Skeletal muscle cell (primary cell): ENCODE measurements at places on chromosomes 13 and 19.

DNA sequence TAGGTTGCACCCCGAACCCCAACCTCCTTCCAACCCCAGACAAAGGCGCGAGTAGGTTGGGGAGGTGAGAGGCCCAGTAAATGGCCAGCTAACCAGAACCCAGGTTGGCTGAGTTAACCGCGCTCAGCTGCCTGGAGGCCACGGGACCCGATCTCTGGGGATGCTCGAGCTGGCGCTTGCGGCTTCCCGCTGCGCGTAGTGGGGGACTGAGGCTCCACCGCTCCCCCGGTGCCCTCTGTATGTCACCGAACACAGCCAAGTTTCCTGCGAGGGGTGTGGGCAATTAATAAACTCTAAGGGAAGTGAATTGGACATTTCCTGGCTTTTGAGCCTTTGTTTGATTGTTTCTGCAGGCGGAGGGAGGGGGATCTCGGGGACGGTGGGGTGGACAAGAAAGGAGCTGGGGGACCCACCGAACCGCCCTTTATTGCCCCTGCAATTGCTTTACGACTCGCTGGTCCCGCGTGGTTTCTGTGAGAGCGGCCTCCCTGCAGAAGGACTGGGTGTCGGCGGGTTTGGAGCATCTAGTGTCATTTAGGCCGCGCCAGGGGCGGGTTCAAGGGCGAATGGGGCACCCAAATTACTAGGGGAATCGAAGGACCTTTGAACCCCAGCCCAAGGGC, 3.5 kb upstream of the ZIC5 start:
- DNase-seq, result no peak

GRCh38 chr19:11422163-11423065, 3.3 kb upstream of the RGL3 start:
- DNase-seq, result no peak

DNA sequence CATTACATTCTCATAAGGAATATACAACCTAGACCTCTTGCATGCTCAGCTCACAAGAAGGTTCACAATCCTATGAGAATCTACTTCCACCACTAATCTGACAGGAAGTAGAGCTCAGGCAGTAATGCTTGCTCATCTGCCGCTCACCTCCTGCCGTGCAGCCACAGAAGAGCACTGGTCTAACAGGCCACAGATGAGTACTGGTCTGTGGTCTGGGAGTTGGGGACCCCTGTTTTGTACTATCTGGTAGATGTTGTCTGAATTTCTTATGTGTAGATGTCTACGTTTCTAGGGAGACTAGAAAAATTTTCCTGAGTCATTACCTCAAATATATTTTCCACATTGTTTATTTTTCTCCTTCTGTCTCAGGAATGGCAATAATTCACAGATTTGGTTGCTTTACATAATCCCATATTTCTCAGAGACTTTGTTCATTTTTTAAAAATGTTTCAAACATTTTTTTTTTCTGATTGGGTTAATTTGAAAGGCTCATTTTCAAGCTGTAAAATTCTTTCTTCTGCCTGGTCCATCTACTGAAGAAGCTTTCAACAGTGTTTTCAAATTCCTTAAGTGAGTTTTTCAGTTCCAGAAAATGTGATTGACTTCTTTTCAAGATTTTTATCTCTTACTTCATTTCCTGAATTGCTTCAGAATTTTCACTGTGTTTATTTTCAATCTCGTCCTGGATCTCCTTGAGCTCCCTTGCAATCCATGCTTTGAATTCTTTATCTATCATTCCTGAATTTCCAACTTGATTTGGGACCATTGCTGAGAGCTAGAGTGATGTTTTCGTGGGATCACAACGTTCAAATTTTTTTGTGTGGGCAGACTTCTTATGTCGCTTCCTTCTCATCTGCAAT, 1322.2 kb downstream of the PCDH9 start:
- no peak for DNase-seq

- DNase-seq, result no peak
These were observed 314.9 kb downstream of the COG6 start for GRCh38 chr13:39970177-39970846.

- peak; percentile 66 for DNase-seq
These were observed 12.6 kb upstream of the ZNF414 start for GRCh38 chr19:8526345-8527091.

DNA sequence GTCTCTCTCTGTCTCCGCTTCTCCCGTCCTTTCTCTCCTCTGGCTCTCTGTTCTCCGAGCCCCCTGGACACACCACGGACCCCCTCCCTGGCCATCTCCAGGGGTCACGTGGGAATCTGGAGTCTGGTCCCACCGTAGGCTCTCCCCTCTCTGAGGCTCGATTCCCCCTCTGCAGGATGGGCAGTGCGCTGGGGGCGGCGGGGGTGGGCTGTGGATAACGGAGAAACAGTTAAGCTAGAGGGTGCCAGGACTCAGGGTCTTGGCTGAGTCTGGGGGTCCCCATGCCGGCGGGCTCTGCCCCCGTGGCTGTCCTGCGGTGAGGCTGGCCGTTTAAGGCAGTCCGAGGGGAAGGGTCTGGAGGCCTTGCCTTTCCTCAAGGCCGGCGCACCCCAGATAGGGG, 462 bp upstream of the MEIS3 start:
- no peak for DNase-seq

- DNase-seq, result no peak
These were observed 79.5 kb downstream of the KCNRG start for GRCh38 chr13:50094615-50095293.

GRCh38 chr19:47699360-47699917, 13.8 kb upstream of the EHD2 start:
- no peak for DNase-seq

- DNase-seq, result no peak
These were observed 57.6 kb downstream of the RCBTB2 start for GRCh38 chr13:48475230-48475629.

GRCh38 chr19:46732172-46732938, 13.5 kb upstream of the FKRP start:
- no peak for DNase-seq

DNA sequence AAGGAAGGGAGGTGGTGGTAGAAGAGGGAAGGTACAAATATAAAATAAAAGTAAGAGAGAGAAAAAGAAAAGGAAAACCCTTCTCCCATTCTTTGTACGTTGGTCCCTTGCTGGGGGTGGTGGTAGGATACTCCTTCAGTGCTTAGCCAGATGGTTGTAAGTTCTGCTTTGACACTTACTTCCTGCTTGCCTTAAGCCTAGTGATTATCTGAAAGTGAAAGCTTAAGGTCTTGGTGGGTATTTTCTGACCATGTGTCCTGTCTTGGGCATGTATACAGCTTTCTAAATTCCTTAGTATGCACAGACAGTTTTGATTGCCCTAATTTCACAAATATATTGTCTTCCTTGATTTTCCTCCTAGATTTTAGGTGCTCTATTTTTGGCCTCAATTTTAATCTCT, 314.8 kb downstream of the PCDH17 start:
- DNase-seq, result no peak

GRCh38 chr19:51131780-51132680, 7.3 kb downstream of the SIGLEC9 start:
- DNase-seq, result no peak

DNA sequence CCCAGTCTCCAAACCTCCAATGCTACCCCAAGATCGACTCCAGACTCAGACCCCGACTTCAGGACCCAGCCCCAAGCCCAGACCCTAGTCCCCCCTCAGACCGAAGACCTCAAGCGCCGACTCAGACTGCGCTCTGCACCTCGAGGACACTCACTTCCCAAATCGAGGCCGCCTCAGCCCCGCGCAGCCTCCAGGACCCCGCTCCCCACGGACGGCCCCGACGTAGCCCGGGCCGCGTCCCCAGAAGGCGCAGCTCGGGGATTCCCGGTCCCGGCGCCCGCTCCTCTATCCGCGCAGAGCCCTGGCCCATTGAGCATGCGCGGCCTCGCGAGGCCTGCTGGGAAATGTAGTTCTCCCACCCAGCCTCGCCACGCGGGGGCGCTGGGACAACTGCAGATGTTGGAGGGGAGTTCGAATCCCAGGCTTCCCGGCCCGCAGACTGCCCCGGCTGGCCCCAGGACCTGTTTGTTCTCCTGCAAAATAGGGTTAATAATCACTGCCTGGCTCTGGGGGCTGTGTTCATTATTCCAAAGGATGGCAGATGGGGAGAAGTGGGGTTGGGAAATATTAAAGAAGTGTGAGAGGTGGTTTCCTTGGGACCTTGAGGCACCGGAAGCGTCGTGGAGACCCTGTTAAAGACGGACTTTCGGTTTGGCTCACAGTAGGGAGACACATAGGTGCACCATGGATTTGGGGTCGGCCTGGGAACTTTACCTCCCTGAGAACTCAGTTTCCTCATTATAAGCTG, at the start of gene APBA3:
TSS of gene APBA3 (minus strand) at position 311 of the 748 bp plus-strand sequence. CDS start 1,428 bp downstream, outside the sequence.
- DNase-seq, result peak; percentile 46

- no peak for DNase-seq
These were observed 1081.9 kb downstream of the SLITRK1 start for GRCh38 chr13:82800391-82800790.

DNA sequence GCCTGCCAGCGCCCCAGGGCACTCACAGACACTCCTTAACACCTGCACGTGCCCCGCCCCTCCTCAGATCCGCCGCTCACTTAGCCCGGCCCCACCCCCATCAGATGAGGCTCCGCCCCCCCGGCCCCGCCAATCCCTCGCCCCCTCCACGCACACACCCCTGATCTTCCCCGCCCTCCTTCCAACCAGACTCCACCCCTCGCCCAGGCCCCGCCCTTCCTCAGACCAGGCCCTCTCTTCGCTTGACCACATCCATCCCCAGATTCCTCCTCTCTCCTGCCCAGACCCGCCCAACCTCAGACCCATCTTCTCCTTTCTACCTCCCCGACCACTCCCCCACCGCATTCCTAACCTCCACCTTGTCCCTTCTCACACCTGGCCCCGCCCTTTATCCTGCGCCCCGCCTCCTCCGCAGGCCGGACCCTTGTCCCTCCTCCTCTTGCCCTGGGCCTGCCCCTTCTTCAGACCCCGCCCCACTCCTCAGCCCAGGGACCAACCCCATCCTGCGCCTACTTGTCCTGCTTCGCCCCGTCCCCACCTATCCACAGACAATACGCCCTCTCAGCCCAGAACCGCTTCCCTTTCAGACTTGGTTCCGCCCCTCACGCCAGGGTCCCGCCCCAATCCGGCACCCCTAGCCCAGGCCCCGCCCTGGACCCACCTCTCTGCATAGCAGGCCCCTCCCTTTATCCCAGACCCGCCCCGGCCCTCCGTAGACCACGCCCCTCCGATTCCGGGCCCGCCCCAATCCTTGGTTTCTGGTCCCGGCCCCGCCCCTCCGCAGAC, 452 bp upstream of the KLHL26 start:
- DNase-seq, result peak; percentile 77

DNA sequence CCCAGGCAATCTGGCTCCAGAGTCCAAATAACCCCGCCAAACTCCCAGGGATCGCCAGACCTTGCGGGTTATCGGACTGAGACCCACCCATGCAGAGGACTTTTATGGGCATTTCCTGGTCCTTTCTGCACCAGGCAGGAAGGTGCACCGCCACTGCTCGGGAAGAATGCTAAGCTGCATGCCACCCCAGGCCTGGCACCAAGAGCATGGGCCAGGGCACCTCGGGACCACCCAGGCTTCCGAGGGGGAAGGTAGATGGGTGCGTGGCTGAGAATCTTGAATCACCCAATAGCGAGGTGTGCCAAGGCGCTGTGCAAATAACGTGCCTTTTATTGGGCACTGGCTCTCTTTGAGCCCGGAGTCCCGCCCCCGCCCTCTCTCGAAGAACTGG, 422 bp upstream of the ZNF575 start:
- DNase-seq, result no peak

- DNase-seq, result no peak
These were observed 357.2 kb upstream of the ZNF507 start for GRCh38 chr19:31988256-31988655.

DNA sequence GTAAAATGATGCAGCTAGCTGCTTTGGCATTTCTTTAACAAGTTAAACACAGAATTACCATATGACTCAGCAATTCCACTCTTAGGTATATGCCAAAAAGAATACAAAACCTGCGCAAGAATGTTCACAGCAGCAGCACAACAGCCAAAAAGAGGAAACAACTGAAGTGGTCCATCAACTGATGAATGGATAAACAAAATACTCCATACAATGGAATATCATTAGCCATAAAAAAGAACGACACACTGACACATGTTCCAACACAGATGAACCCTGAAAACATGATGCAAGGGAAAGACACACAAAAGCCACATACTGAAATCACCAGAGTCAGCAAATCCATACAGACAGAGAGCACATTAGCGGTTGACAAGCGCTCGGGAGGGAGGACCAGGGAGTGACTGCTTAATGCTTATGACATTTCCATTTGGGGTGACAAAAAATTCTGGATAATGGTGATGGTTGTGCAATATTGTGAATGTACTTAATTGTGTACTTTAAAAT, 3.0 kb downstream of the PCID2 start:
- DNase-seq, result no peak

- DNase-seq, result no peak
These were observed 12.2 kb downstream of the PLEKHJ1 start for GRCh38 chr19:2223959-2224358.

- DNase-seq, result no peak
These were observed 264.4 kb downstream of the UQCRFS1 start for GRCh38 chr19:28948566-28948965.

DNA sequence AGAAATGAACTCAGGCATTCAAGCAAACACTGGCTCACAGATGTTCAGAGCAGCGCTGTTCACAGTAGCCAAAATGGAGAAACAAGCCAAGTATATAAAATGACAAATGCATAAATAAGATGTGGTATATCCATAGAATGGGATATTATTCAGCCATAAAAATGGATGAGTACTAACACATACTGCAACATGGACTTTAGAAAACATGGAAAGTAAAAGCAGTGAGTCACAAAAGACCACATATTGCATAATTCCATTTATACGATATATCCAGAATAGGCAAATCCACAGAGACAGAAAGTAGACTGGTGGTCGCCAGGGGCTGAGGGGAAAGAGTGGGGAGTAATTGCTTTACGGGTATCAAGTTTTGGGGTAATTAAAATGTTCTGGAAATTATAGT, 6.6 kb downstream of the ZNF837 start:
- DNase-seq, result no peak
